SW480 (cell line): ENCODE measurements at places on chromosomes 2 and 18.

- peak; percentile 11 for DNase-seq
Measured at GRCh38 chr2:207632575-207633493, 7.6 kb upstream of the METTL21A start.

- DNase-seq: peak; percentile 99
Measured at GRCh38 chr2:238947920-238948710, 100.2 kb downstream of the TWIST2 start.

DNA sequence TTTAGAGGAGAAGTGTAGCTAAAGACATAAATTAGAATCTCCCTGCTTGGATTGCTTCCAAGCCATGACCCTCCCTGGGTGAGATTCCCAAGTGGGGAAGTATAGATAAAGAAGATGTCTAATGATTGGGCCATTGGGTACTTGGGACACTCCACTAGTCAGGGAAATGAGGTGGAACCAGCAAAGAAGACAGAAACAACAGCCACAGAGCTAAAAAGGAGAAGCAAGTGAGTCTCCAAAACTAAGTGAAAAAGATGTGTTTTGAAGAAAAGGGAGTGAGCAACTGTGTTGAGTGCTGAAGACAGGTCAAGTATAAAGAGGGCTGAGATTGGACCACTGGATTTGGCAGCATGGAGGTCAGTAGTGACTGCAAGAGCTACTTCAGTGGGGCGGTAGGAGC lies 276.7 kb upstream of the STON1 start:
- no peak for DNase-seq

GRCh38 chr2:241877989-241878970 lies 8.8 kb downstream of the RTP5 start:
- peak; percentile 57 for DNase-seq

- DNase-seq: peak; percentile 76
Measured at GRCh38 chr2:58865436-58865835, 624.3 kb upstream of the FANCL start.

- no peak for DNase-seq
Measured at GRCh38 chr2:173898996-173899395, 66.2 kb downstream of the SP3 start.

- no peak for DNase-seq
Measured at GRCh38 chr2:180669016-180669415, 311.4 kb upstream of the UBE2E3 start.

DNA sequence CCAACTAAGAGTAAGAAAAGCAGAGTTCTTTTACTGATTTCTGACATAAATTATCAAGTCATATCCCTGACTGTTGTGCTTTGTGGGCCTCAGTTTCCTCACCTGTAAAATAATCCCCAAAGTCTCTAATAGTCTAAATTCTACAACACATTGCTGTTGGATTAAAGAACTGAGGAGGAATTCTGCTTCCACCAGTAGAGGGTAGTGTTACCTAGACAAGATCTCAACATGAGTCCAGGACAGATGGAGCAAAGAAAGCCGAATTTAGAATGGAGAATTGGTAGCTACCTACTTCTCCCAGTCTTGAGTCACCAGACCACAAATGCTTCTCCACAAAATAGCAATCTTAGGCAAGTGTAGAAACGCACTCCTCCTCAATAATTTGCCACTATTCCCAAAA lies 462.5 kb upstream of the FSHR start:
- DNase-seq: peak; percentile 41

- no peak for DNase-seq
Measured at GRCh38 chr2:68687018-68687417, 43.6 kb downstream of the PROKR1 start.

GRCh38 chr2:44545005-44545404 lies 183.3 kb downstream of the CAMKMT start:
- DNase-seq: no peak

DNA sequence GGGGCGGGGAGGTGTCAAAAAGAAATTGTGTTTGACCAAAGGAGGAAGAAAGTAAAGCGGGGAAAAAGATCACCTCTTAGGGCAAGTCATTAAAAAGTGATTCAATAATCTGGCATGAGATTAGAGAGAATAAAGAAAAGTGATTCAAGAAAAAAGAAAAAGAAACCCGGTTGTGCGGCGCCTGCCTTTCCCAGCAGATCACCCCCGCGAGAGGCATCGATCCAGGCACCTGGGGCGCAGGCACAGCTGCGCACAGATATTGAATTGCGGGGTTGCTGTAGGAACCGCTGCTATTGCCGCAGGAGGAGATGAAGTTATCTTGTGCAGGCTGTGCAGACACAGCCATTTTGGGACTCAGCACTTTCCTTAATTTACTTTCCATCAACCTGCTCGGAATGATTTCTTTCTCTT lies 71.2 kb downstream of the PLB1 start:
- DNase-seq: no peak

GRCh38 chr18:69365658-69366057 lies 35.0 kb upstream of the DOK6 start:
- no peak for DNase-seq

- DNase-seq: no peak
Measured at GRCh38 chr2:233967164-233967563, 50.0 kb downstream of the TRPM8 start.

DNA sequence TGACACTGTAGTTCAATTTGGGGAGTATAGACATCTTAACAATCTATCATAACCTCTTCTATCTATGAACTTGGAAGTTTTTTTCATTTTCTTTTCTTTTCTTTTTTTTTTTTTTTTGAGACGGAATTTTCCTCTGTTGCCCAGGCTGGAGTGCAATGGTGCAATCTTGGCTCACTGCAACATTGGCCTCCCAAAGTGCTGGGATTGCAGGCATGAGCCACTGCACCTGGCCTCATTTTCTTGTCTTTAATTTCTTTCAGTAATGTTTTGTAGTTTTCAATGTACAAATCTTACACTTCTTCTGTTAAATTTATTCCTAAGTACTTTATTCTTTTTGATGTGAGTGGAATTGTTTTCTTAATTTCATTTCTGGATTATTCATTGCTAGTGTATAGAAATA lies 14.6 kb downstream of the ASAP2 start:
- DNase-seq: no peak

GRCh38 chr2:36425608-36426355 lies 70.2 kb downstream of the CRIM1 start:
- no peak for DNase-seq

DNA sequence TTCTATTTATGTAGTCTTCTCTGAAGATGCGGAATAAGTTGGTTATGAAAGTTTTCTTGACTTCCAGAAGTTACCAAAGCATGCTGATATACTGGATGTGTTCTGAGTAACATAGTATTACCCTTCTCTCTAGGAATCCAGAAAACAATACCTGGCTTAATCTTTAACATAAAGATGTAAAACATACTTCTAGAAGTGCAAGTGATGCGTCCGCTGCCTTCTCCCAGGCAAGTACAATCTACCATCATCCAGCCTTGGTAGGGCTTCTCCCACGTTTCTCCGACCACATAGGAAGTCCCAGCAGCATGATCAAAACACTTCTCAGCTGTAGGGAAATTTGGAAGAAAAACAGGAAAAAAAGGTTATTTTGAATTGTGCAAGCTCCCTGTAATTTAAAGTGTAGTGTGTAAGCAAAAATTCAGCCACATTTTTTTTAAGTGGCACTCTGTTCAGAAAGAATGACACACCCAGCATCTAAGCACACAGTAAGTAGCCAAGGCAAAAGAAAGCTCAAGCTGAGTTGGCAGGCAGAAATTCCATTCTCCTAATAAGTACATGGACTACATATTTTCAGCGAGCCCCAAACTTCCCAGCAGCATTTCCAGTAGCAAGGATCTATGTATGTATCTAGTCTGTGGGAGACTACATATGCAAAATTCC lies 5.2 kb downstream of the FN1 start:
- DNase-seq: no peak

DNA sequence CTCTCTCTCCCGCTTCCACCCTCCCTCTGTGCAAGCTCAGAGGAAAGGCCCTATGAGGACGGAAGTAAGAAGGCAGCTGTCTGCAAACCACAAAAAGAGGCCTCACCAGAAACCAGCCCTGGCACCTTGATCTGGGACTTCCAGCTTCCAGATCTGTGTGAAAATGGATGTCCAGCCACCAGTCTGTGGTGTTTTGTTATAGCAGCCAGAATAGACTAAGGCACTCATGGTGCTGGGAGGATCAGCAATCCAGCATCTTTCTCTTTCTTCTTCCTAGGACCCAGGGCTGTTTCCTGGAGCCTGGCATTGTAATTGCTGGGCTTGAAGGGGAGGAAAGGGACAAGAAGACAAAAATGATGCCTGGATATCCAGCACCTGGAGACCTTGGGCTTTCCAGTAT lies 122.5 kb downstream of the SOCS6 start:
- no peak for DNase-seq

DNA sequence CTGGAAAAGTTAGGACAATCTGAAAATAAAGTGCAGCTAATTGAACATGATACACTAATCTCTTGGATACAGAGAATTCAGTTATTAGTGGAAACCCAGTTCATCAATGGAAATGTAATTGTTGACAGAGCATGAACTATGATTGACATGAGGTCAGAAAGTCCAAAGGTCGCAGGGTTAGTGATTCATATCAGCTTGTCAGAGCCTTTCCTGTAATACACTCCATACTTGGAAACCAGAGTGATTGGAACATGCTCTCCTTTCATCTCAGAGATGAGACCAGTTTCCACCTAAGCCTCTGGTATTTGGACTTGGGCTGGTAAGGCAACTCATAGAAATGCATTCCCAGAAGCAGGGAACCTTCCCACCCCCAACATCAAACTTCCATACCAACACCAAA lies 8.5 kb upstream of the NCKAP5 start:
- peak; percentile 78 for DNase-seq

GRCh38 chr2:195834836-195835235 lies 177.8 kb downstream of the SLC39A10 start:
- DNase-seq: no peak

- peak; percentile 93 for DNase-seq
Measured at GRCh38 chr2:218418717-218419458, at the start of gene VIL1. Gene VIL1, plus strand, starts transcription at chr2:218419123. Its CDS starts 4,656 bp downstream, at chr2:218423779.

DNA sequence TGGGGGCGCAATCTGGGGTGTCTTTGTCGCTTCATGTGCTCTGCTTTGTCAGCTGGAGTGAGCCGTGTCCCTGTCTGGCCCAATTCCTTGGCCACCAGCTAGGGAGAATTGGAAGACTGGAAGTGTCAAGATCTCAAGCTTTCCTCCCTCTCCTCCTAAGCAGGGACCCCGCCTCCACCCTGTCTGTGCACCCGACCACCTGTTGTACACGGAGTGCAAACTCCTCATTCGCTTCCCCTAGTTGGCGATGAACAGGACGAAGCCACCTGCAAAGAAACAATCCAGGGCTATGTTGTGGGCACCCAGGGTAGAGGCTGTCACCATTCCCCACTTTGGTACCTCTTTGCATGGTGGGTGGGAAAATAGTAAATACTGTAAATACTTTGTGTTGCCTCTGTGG lies 1.7 kb upstream of the DQX1 start:
- DNase-seq: no peak

GRCh38 chr2:66915237-66915636 lies 480.3 kb downstream of the MEIS1 start:
- no peak for DNase-seq

- DNase-seq: no peak
Measured at GRCh38 chr2:203330434-203330833, 2.2 kb downstream of the ABI2 start.

- DNase-seq: no peak
Measured at GRCh38 chr2:18626256-18626668, 36.9 kb upstream of the NT5C1B start.
